ENCODE measurements at places on chromosomes 2 and 18. TPM values are rescaled to one million over a fixed set of nuclear protein-coding genes. Genes with fewer than 3 reads are reported as not detected.

UGT1A5 gene
- 0.15 TPM for polyA plus RNA-seq

GPR45 gene
- 0.09 TPM for polyA plus RNA-seq

SNED1 gene
- 6.6 TPM for polyA plus RNA-seq

CNNM4 gene
- 17.9 TPM for polyA plus RNA-seq

ANKRD62 gene
- polyA plus RNA-seq, result 0.01 TPM

STPG4 gene
- polyA plus RNA-seq, result 0.18 TPM

MGAT4A gene
- 37.5 TPM for polyA plus RNA-seq

ASAP2 gene
- polyA plus RNA-seq, result 20.0 TPM

CXCR1 gene
- polyA plus RNA-seq, result 0.01 TPM

ACTG2 gene
- polyA plus RNA-seq, result 913 TPM

MYL1 gene
- 10.9 TPM for polyA plus RNA-seq

NEURL3 gene
- polyA plus RNA-seq, result 0.81 TPM

REG1B gene
- 0.24 TPM for polyA plus RNA-seq

GATA6 gene
- 85.1 TPM for polyA plus RNA-seq

SPC25 gene
- polyA plus RNA-seq, result 7.4 TPM

MC5R gene
- 0.66 TPM for polyA plus RNA-seq

OSBPL6 gene
- 4.6 TPM for polyA plus RNA-seq

NT5DC4 gene
- polyA plus RNA-seq, result 2.6 TPM

TMEM37 gene
- 70.7 TPM for polyA plus RNA-seq

EVX2 gene
- polyA plus RNA-seq, result not detected

SKOR2 gene
- not detected for polyA plus RNA-seq

DPP10 gene
- 17.3 TPM for polyA plus RNA-seq

GULP1 gene
- polyA plus RNA-seq, result 33.3 TPM

TMEM237 gene
- polyA plus RNA-seq, result 15.4 TPM

SKA1 gene
- 4.3 TPM for polyA plus RNA-seq

SPEG gene
- 35.1 TPM for polyA plus RNA-seq

AKAIN1 gene
- 0.12 TPM for polyA plus RNA-seq

DTNA gene
- 12.3 TPM for polyA plus RNA-seq

REG3G gene
- 5.0 TPM for polyA plus RNA-seq

BIRC6 gene
- 50.7 TPM for polyA plus RNA-seq

PLEKHH2 gene
- polyA plus RNA-seq, result 14.7 TPM

ERMN gene
- 0.57 TPM for polyA plus RNA-seq

ASIC4 gene
- polyA plus RNA-seq, result 1.1 TPM

TGFA gene
- polyA plus RNA-seq, result 8.4 TPM

ZBTB14 gene
- 13.4 TPM for polyA plus RNA-seq

SLC23A3 gene
- 6.2 TPM for polyA plus RNA-seq

SNRPD1 gene
- 86.0 TPM for polyA plus RNA-seq

TCF7L1 gene
- polyA plus RNA-seq, result 23.1 TPM

KLHL29 gene
- polyA plus RNA-seq, result 5.9 TPM

IL18R1 gene
- 6.9 TPM for polyA plus RNA-seq

ATP6V1C2 gene
- polyA plus RNA-seq, result 11.6 TPM

ERFE gene
- 0.94 TPM for polyA plus RNA-seq

Measured in large intestine (tissue), 12 donors.